Stomach (tissue), 19 donors: ENCODE measurements at places on chromosomes 11 and 22. TPM values are rescaled to one million over a fixed set of nuclear protein-coding genes. Genes with fewer than 3 reads are reported as not detected.
A peak's percentile ranks its signal among the peaks of the same experiment; 100 is the strongest.

The RFPL1 gene
- total RNA-seq: not detected

The OR8J1 gene
- total RNA-seq: not detected

- peak; percentile 64 for DNase-seq
These were observed 819 bp upstream of the KCNQ1OT1 start for GRCh38 chr11:2700415-2701211.

GRCh38 chr22:47052236-47053012 lies 290.0 kb downstream of the TBC1D22A start:
- DNase-seq: no peak

DNA sequence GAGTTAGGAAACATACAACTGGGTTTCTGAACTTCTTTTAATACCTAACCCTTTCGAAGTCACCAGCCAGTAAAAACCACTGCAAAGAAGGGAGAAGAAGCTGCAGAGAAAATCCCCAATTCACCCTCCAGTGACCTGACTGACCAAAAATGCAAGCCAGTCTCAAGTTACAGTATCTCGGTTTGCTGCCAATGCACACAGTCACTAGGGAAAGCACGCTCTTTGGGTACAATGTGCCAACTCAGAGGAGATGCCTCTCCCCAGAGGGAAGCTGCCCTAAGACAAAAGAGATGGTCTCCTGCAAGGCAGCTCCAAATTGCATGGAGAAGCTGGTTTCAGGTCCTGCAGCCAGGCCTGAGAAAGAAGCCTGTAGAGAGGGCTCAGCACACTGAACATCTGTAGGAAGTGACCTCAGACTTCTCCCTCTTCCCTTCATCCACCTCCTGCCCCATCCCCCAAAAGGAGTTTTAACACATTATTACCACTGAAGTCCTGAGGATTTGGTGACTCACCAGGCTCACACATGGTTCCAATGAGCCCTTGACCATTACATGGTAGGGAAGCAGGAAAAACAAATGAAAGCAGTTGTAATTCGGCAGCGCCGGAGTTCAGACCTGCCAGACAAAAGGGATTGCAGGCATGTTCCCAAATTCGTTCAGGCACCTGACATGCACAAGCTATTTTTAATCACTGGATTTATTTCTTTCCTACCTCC lies 90.1 kb downstream of the ETS1 start:
- DNase-seq: peak; percentile 61

GRCh38 chr22:26321469-26321913 lies 107.6 kb upstream of the ASPHD2 start:
- peak; percentile 10 for DNase-seq

The TRIM3 gene
- 34.2 TPM for total RNA-seq

DNA sequence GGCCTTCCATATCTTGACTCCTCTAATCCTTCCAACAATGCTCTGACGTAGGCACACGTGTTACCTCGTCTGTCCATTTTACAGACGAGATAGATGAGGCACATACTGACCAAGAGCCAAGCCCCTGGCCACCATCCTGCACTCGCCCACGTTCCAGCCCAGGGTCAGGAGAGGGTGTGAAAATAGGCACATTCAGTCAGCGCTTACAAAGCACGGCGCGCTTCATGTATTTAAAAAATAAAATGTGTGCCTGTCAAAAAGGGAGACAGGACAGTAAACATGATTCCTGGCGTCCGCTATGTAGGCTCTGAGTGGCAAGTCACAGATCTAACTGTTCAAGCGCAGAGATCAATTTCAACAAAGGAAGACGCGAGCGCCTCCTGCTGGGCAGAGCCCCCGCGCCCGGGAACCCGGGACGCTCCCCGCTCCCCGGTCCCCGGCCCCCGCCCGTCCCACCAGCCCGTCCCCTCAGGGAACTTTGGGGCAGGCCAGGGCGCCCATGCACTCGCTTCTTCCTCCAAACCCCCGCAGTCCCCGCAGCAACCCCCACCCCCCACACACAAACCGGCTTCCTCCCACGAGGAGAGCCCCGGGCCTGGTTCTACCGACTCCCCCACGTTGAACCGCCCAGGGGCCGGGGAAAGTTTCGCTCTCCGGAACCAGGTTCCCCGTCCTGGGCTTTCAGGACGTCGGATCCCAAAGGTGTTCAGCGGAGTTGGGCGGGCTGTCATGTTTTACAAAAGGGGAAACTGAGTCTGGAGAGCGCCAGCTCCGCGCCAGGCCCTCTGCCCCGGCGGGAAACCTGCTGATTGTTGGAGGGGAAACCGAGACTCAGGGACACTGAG lies 10.4 kb upstream of the C1QTNF6 start:
- DNase-seq: peak; percentile 92

The SLC17A6 gene
- not detected for total RNA-seq

DNA sequence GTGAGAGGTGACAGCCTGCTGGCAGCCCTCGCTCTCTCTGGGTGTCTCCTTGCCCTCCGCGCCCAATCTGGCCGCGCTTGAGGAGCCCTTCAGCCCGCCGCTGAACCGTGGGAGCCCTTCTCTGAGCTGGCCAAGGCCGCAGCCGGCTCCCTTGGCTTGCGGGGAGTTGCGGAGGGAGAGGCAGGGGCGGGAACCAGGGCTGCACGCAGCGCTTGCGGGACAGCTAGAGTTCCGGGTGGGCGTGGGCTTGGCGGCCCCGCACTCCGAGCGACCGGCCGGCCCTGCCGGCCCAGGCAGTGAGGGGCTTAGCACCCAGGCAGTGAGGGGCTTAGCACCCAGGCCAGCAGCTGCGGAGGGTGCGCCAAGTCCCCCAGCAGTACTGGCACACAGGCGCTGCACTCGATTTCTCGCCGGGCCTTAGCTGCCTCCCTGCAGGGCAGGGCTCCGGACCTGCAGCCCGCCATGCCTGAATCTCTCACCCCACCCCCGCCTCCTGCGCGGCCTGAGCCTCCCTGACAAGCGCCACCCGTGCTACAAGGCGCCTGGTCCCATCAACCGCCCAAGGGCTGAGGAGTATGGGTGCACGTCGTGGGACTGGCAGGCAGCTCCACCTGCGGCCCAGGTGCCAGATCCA lies 1526.1 kb downstream of the FAM181B start:
- DNase-seq: no peak

The TMEM126A gene
- total RNA-seq: 29.0 TPM

The SLC25A18 gene
- 1.6 TPM for total RNA-seq

- DNase-seq: peak; percentile 23
These were observed 165.2 kb downstream of the IGLL1 start for GRCh38 chr22:23414727-23415489.

The TMEM45B gene
- total RNA-seq: 37.1 TPM

- DNase-seq: no peak
These were observed 507.7 kb downstream of the MN1 start for GRCh38 chr22:27293721-27294445.

- DNase-seq: no peak
These were observed 72.9 kb downstream of the DSCAML1 start for GRCh38 chr11:117724104-117724503.

- DNase-seq: peak; percentile 40
These were observed 47.4 kb downstream of the SYT13 start for GRCh38 chr11:45238724-45239123.

GRCh38 chr11:32396331-32396730 lies 39.0 kb downstream of the WT1 start:
- DNase-seq: no peak
